ENCODE measurements at places on chromosomes 6 and 20. TPM values are rescaled to one million over a fixed set of nuclear protein-coding genes. Genes with fewer than 3 reads are reported as not detected.
A peak's percentile ranks its signal among the peaks of the same experiment; 100 is the strongest.

The MLN gene
- 89.2 TPM for polyA plus RNA-seq

The DLK2 gene
- 1.3 TPM for polyA plus RNA-seq

- no peak for DNase-seq
Observed at GRCh38 chr6:40688214-40688761, 101.1 kb upstream of the LRFN2 start.

The SIGLEC1 gene
- 0.22 TPM for polyA plus RNA-seq

The COL9A3 gene
- 6.7 TPM for polyA plus RNA-seq

The GNRH2 gene
- polyA plus RNA-seq: not detected

DNA sequence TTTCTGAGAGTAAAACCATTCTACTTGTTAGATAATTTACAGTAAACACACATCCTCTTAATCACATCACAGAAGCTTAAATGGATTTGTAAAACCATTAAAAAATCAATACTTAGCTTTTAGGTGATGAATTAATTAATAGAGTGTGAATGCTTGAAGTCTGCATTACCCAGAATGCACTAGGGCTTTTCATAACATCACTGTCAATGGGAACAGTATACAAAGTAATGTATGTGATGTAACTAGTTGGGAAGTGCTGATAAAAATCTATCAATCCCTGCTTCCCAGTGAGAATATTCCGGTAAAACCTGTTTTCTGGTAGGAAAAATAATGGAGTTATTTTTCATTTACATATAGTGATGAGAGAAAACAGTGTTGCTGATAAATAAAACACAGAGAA lies 23.1 kb upstream of the HDGFL1 start:
- no peak for DNase-seq

DNA sequence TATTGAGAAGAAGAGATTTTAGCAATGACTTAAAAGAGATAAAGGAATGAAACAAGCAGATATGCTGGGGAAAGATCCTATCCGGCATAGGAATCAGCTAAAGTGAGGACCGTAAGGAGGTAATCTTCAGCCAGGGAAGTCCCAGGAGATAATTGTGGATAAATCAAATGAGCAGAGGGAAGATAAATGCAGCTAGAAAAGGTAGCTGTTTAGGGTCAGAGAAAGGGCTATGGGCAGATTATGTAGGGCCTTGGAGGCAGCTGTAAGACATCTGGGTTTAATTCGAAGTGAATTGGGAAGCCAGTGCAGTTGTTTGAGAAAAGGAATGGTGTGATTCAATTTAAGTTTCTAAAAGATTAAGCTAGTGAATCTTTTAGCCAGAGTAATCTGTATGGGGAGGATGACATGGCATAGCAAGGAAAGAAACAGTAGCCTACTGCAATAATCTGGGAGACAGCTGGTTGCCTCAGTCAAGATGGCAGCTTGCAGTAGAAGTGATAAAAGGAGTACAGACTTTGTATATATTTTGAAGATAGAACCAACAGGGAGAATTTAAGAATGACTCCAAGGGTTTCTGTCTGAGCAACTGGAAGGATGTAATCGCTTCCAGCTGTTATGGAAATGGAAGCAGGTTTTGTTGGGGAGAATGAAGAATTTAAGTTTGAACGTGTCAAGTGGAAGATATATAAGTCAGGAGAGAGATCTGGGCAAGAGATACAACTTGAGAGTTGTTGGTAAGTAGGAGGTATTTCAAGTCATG lies 552.3 kb upstream of the FLRT3 start:
- DNase-seq: no peak

The SAMD5 gene
- 29.7 TPM for polyA plus RNA-seq

The BHLHE23 gene
- not detected for polyA plus RNA-seq

- DNase-seq: peak; percentile 88
Observed at GRCh38 chr6:133896344-133896721, 7.4 kb downstream of the TCF21 start.

DNA sequence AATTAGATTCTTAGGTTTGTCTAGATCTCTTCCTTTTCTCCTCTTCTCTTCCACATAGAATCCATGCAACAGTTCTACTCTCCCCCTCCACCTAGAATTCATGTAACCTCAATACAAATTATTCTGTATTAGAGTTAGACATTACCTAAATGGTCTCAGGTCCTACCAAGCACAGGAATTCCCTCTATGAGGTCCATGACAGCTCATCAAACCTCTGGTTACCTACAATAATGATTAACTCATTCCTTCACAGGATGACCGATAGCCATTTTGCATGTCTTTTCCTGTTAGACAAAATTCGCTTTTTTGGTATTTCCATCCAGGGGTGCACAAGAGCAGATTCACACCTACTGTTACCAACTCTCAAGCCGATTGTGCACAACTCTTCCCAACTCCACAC lies 27.4 kb upstream of the BMP2 start:
- no peak for DNase-seq

The LTA gene
- not detected for polyA plus RNA-seq
